Ovary (tissue), 10 donors: ENCODE measurements at places on chromosomes 12 and 14. TPM values are rescaled to one million over a fixed set of nuclear protein-coding genes. Genes with fewer than 3 reads are reported as not detected.
A peak's percentile ranks its signal among the peaks of the same experiment; 100 is the strongest.

- DNase-seq = no peak
These were observed 30.1 kb downstream of the VCPKMT start for GRCh38 chr14:50086321-50086711.

The KLRC3 gene
- total RNA-seq = not detected

DNA sequence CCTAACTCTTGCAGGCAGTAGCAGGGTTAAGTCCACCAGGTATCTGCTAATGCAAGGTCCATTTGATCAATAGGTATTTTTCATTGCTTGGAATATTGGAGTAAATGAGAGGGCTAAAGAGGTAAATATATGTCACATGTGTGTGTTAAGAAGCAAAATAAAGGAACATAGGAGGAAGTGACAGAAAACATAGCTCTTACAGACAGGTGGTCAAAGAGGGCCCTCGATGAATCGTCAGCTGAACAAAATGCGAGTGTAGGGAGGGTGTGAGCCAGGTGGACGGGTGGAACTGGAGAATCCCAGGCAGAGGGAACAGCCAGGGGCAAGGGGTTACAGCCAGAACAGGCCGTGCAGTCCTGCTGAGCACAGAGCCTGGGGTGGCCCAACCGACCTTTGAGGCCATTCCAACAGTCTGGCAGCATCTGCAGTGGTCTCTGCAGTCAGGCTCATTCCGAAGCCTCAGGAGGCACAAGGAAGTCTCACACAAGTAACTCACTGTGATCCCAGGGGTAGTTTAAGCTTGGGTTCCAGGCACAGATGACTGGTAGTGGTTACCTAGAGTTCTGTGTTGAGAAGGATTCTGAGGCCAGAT lies 43.2 kb downstream of the CCDC88C start:
- DNase-seq = no peak

DNA sequence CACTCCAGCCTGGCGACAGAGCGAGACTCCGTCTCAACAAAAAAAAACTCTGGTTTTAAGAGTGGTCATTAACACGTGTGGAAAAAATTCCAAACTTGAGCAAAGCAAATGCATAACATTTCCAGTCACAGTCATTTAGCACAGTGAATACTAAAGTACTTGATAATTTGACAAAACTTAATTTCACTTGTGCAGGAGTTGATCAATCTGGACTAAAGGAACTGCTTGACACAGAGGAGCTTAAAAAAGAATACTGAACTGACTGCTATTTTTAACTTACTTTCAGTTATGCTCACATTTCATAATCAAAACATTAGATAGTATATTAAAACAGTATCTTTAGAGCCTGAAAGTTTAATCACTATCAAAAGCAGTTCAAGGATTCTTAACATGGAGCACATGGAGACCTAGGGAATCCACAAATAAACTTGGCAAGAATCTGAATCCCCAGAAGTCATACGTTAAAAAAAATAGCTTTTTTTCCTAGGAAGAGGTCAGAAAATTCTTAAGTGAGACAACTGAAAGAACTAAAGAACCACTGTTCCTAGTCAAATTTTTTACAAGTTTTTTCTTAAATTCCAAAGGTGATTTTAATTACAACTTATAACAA lies 7.4 kb downstream of the UBE2N start:
- no peak for DNase-seq

DNA sequence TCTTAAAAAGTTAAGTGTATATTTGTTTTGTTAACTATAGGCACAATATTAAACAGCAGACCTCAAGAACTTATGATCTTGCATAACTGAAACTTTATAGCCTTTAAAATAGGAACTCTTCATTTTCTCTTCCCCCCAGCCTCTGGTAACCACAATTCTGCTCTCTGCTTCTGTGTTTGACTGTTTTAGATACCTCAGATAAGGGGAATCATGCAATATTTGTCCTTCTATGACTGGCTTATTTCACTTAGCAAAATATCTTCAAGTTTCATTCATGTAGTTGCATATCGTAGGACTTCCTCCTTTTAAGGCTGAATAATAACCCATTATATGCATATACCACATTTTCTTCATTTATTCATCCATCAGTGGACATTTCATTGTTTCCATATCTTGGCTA lies 131.3 kb downstream of the PTPRO start:
- DNase-seq = no peak

DNA sequence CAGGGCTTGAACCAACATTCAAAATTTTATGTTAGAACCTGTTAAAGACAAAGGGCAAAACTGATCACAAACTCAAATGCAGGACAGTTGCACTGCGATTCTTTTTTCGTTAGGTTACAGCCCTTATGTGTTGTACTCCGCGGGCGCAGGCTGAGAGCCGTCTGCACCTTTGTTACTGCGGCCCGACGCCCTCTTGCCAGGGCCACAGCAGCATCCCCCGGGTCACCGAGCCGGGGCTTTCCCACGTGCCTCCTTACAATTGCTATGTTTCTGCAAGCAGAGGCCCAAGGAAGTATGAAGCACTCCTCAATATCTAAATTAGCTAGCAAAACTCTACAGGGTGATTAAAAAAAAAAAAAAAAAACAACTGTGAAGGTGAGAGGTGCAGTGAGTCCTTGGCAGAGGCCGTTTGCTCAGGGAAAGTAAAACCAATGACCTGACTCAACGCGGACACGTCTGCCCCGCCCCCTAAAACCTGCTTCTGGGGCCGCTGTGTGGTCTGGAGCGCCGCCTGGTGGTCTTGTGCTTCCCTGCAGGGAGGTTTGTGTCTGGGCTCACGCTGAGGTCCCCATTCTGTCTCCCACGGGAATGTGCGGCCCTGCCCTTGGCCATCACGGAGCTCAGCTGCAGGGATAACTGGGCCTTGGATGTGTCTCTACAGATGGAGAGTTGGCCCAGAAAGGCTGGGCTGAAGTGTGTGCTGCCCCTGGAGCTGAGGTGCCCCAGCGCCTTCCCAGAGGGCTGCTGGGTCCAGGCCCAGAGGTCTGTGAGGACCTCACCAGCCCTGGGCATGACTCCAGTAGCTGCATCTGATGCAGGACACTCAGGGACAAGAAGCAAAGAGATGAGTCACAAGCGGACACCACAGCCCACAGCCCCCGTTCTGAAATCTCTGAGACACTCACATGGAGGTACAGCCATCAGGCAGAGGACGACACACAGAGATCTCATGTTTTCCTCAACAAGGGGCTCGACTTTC lies 418.5 kb downstream of the TMEM121 start:
- peak; percentile 61 for DNase-seq

DNA sequence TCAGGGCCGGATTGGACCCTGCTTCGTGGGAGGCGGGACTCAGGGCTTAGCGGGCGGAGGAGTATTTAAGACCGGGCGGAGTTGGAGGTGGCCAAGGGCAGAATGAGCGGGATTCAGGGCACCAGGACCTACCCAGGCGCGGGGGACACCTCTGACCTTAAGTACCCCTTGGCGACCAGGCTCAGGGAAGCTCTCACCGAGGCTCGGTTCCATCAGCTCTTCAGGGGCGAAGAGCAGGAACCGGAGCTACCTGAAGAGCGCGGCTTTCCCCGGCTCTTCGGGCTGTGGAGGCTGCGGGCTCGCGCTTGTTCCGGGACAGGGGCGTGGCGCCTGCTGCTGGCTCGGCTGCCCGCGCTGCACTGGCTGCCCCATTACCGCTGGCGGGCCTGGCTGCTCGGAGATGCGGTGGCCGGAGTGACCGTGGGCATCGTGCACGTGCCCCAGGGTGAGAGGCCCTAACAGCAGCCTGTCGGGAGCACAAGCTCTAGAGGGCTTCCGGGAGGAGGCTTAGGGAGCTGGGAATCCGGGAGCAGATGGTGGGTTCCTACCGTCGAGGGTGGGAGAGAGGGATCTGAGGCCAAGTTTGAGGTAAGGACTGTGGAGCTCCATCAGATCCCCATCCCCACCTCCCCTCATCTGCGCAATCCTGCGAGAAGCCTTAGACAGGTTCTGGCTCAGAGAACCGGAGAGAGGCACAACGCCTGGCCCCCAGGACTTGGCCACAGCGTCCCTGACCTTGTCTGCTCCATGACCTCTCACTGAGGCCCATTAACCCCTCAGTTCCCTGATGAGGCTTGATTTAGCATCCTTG lies 8.4 kb downstream of the ARHGEF25 start:
- no peak for DNase-seq

The NRIP2 gene
- total RNA-seq = 0.83 TPM

The POP5 gene
- 22.5 TPM for total RNA-seq

The CDK4 gene
- total RNA-seq = 145 TPM

GRCh38 chr14:59309291-59309900 lies 120.9 kb downstream of the DAAM1 start:
- DNase-seq = no peak

GRCh38 chr12:64946132-64946829 lies 121.8 kb downstream of the TBC1D30 start:
- DNase-seq = no peak

DNA sequence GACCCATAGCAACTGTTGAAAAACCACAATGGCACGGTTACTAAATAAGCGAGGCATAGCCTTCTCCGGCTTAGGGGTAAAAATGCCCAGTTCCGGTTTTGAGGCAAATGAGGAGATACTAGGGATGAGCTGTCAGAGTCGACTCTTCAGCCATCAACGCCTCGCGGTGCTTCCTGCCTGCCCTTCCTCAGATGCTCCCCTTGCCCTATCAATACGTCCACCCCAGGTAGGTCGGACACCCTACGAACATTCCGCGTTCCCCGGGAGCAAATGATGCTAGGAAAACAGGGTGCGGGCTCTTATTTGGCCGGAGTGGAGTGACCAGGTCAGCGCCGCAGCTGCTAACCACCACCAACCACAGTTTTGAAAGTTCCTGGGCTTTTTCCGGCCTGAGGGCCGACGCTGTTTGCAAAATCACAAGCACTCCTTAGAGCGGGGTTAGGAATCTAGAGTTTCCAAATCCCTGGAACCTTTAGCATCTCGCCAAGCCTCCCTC lies 1.2 kb downstream of the SRSF9 start:
- no peak for DNase-seq

The AQP2 gene
- 0.11 TPM for total RNA-seq

The APAF1 gene
- total RNA-seq = 10.8 TPM

- no peak for DNase-seq
These were observed 1374.6 kb downstream of the FSCB start for GRCh38 chr14:43132441-43132840.

GRCh38 chr12:94839347-94839746 lies 164.2 kb downstream of the NDUFA12 start:
- DNase-seq = no peak

DNA sequence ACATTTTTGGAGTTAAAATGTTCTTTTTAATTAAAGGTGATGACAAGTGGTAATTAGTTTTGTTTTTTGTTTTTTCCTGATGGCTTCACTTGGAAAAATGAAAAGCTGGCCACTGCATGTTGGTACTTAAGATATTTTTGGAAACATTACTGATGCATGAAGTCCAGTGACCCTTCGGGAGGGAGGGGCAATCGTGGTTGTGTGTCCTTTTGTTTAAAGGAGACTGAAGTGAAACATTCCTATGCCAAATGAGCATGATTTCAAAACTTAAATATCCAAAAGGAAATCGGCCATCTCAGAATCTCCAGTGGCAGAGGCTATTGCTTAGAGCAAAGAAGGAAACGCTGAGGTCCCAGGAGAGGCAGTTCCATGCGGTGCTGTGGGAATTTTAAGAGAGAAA lies 20.1 kb downstream of the LTBP2 start:
- no peak for DNase-seq

The TUNAR gene
- total RNA-seq = 0.25 TPM

GRCh38 chr14:51188566-51189185 lies 51.4 kb upstream of the TMX1 start:
- no peak for DNase-seq

GRCh38 chr12:27572486-27573255 lies 48.7 kb downstream of the PPFIBP1 start:
- no peak for DNase-seq

The PTGDR gene
- 0.52 TPM for total RNA-seq

GRCh38 chr14:89308232-89308959 lies 108.6 kb downstream of the FOXN3 start:
- DNase-seq = no peak

- no peak for DNase-seq
These were observed 584.1 kb downstream of the LRFN5 start for GRCh38 chr14:42190744-42191143.

The UBR7 gene
- 22.2 TPM for total RNA-seq

The OSGEP gene
- 45.9 TPM for total RNA-seq

The KCNK10 gene
- total RNA-seq = not detected

DNA sequence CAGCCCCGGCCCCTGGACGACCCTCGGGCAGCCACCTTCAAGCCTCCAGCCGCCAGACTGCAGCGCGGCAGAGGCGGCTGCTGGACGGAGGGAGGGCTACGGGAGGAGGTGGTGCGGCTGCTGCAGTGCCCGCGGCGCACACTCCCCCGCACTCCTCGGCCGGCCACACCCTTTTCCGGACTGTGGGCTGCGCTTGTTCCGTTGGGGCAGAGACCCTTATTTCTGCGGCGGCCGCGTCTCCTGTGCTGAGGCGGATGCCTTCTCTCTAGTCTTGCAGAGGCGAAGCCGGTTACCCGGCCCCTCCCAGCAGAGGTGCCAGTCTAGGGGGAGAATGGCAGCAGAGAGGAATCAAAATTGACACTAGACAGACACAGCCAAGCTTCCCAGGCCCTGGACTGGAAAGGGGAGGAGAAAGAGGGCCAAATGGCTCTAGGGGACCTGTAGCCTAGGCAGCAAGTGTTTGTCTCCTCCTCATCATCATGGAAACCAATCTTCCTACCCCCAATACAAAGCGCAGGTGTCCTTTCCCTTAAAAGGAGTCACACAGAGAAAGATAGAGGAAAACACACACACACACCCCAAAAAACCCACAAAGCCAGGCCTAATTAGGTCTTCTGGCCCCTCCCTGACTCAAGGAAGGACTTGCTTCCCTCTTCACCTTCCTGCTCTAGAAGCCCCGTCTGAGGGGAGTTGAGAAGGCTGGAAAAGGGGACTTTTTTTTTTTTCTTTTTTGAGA lies 1.3 kb downstream of the ESYT1 start:
- DNase-seq = peak; percentile 74

GRCh38 chr14:39266525-39266870 lies 32.8 kb downstream of the MIA2 start:
- DNase-seq = peak; percentile 76

DNA sequence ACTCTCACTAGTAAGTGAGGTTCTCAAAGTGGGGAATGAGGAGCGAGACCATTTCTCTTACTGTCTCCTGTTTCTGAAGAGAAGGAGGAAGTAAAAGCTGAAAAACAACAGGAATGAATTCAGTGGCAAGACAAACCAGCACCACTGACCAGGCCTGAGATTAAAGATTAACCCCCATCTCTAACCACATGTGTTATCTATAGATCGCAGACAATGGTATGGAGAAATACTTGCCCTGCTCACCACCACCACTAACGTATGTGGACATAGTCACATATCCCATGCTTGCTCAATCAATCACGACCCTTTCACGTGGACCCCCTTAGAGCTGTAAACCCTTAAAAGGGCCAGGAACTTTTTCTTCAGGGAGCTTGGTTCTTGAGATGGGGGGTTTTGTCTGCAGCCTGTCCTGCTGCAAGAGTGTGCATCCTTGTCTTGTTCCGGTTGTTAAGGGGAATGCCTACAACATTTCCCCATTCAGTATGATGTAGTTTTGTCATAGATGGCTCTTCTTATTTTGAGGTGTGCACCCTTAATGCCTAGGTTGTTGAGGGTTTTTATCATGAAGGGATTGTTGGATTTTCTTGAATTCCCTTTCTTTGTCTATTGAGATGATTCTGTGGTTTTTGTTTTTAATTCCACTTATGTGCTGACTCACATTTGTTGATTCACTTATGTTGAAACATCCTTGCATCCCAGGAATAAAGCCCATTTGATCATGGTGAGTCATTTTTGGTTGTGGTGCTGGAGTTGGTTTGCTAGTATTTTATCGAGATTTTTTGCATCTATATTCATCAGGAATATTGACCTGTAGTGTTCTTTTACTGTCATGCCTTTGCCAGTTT lies 698.8 kb upstream of the LMO3 start:
- no peak for DNase-seq

- DNase-seq = no peak
These were observed 20.8 kb downstream of the SNRNP35 start for GRCh38 chr12:123478762-123479161.
